ENCODE measurements at places on chromosomes 16 and 17. TPM values are rescaled to one million over a fixed set of nuclear protein-coding genes. Genes with fewer than 3 reads are reported as not detected.

DNA sequence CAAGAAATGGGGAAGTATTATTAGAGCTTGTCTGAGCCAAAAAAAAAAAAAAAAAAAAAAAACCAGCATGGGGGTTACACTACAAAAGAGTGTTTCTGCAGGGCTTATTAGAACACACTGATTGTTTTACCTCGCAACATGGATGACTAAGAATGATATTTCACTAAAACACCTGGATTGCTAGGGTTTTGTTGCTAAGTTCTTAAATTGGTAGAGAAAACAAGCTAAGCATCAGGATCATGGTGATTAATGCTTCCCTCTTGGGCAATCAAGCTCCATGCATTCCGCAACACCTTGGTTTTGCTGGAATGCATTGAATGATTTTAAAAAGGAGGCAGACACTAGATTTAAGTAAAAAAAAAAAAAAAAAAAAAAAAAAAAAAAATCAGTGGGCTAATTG lies 931.4 kb upstream of the CDH8 start:
- DNase-seq: no peak

- no peak for DNase-seq
Measured at GRCh38 chr17:77613627-77614026, 344.9 kb upstream of the TNRC6C start.

- DNase-seq: peak; percentile 68
Measured at GRCh38 chr16:2919511-2920255, 8.0 kb downstream of the FLYWCH1 start.

GRCh38 chr16:88264641-88265285 lies 118.0 kb upstream of the ZNF469 start:
- peak; percentile 97 for DNase-seq

GRCh38 chr17:71176928-71177443 lies 943.8 kb upstream of the SOX9 start:
- DNase-seq: no peak

GRCh38 chr17:1573932-1574696 lies 11.5 kb upstream of the PITPNA start:
- DNase-seq: peak; percentile 85

GRCh38 chr16:84925092-84925772 lies 86.1 kb downstream of the ZDHHC7 start:
- peak; percentile 48 for DNase-seq

- DNase-seq: no peak
Measured at GRCh38 chr17:77596491-77597417, 361.7 kb upstream of the TNRC6C start.

The KRT25 gene
- not detected for total RNA-seq

The SDK2 gene
- total RNA-seq: 12.9 TPM

The CCL2 gene
- total RNA-seq: 32.0 TPM

The KRTAP2-1 gene
- not detected for total RNA-seq

The PDILT gene
- not detected for total RNA-seq

Data from mucosa of gallbladder (tissue), 1 donor.